EH (cell line): ENCODE measurements at places on chromosomes 3 and 15.

DNA sequence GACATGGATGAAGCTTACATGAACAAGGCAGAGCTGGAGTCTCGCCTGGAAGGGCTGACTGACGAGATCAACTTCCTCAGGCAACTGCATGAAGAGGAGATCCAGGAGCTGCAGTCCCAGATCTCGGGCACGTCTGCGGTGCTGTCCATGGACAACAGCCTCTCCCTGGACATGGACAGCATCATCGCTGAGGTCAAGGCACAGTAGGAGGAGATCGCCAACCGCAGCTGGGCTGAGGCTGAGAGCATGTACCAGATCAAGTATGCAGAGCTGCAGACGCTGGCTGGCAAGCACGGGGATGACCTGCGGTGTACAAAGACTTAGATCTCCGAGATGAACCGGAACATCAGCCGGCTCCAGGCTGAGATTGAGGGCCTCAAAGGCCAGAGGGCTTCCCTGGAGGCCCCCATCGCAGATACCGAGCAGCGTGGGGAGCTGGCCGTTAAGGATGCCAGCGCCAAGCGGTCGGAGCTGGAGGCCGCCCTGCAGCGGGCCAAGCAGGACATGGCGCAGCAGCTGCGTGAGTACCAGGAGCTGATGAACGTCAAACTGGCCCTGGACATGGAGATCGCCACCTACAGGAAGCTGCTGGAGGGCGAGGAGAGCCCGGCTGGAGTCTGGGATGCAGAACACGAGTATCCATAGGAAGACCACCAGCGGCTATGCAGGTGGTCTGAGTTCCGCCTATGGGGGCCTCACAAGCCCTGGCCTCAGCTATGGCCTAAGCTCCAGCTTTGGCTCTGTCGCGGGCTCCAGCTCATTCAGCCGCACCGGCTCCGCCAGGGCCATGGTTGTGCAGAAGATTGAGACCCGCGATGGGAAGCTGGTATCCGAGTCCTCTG, 77.6 kb downstream of the CLDN11 start:
- DNase-seq: no peak

DNA sequence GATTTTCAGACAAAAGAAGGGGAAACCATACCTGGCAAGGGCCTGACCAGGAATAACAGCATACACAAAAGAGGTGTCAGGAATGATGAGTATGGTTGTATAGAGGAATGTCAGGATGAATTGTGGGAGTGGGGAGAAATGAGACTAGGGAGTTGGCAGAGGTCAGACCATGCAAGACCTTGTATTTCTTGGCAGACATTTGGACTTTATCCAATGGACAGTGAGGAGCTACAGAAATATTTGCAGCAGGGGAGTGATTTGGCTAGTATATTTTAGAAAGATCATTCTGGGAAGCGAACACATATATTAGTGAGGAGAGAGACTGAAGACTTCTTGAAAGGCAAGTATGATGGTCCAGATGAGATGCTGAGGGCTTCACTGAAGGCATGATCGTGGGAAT, 25.4 kb upstream of the ALPK3 start:
- peak; percentile 36 for DNase-seq

- no peak for DNase-seq
Measured at GRCh38 chr3:85670634-85671205, 711.9 kb downstream of the CADM2 start.

- DNase-seq: no peak
Measured at GRCh38 chr3:169348929-169349621, 314.4 kb downstream of the MECOM start.
